NCI-H2081 (cell line): ENCODE measurements at places on chromosomes 5 and 9.
A peak's percentile ranks its signal among the peaks of the same experiment; 100 is the strongest.

DNA sequence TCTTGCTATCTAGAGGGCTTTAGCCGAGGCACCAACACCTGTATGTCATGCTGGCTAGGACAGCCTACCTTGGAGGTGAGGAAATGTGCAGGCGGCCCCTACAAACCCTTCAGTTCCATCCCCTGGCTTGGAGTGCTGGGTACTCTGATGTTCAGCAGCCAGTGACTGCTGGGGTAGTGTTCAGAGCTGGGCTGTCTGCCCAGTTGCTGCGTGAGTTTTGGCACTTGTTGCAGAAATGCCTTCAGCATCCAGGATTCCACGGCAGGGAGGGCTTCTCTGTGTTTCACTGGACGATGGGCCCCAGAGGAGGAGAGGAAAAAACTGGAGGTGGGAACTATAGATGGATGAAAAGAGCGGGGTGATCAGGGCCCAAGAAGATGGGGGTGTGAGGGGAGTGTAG lies 10.4 kb downstream of the SWI5 start:
- DNase-seq = no peak

DNA sequence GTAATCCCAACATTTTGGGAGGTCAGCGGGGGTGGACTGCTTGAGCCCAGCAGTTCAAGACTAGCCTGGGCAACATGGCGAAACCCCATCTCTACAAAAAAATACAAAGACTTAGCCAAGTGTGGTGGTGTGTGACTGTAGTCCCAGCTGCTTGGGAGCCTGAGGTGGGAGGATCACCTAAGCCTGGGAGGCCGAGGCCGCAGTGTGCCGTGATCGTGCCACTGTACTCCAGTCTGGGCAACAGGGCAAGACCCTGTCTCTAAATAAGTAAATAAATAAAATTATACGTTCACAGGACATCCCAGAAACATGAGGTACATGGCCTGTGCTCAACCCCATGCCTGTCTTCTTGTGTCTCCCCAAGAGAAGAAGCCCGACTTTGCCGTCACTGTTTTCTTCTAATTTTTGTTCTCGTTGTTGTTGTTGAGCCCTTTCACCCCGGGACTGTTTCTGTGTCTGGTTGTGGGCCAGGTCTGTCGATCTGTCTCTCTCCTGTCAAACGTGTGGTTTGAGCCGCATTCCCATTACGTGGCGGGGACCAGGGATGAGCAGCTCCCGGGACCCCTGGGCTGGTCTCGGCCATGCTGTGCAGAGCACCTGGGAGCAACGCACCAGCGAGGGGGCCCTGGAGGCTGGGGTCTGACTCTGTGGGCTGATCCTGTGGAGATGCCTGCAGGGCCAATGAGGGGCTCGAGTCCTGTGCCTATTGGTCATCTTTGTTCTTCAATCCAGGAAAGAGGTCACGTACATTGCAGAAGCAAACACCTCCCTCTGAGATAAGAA lies 32.2 kb downstream of the NACC2 start:
- no peak for DNase-seq

- no peak for DNase-seq
Measured at GRCh38 chr5:67879620-67880510, 335.7 kb upstream of the PIK3R1 start.

- DNase-seq = no peak
Measured at GRCh38 chr9:116278326-116278725, 124.7 kb downstream of the PAPPA start.

DNA sequence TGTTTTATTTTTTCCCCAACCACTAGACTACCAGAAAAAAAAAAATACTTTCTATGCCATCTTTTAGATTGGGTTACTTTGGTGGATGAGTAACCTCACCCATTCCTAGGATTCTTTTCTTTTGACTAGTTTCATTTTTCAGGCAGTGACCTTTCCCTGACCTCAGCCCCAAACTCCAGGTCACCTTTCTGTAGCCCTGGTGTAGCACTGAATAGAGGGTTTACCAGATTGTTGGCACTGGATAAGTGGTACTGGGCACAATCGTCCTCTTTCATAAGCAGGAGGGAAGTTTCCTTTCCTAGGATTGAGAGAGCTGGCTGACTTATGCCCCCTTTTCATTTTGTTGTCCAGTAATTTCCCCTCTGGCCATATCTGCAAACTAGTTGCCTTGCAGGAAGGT lies 169.4 kb upstream of the TMEM161B start:
- no peak for DNase-seq

GRCh38 chr5:119022017-119022745 lies 33.8 kb upstream of the DTWD2 start:
- DNase-seq = no peak

DNA sequence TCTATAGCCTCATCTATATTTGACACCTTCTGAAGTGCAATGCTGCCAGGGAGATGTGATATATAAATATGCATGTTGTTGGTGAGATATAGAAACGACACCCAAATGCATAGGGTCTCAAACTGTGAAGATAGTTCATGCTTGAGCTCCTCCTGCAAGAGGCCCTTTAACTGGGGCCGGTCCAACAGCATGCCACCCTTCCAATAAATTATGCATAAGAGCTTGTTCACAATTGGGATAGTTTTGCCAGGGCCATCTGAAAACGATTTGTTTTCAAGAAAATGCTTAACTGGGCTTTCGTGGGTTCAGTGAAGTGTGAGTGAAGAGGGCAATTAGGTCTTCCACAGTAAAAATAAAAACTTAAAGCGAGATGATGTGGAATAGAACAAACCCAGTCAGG lies 424.2 kb upstream of the WWC1 start:
- no peak for DNase-seq

DNA sequence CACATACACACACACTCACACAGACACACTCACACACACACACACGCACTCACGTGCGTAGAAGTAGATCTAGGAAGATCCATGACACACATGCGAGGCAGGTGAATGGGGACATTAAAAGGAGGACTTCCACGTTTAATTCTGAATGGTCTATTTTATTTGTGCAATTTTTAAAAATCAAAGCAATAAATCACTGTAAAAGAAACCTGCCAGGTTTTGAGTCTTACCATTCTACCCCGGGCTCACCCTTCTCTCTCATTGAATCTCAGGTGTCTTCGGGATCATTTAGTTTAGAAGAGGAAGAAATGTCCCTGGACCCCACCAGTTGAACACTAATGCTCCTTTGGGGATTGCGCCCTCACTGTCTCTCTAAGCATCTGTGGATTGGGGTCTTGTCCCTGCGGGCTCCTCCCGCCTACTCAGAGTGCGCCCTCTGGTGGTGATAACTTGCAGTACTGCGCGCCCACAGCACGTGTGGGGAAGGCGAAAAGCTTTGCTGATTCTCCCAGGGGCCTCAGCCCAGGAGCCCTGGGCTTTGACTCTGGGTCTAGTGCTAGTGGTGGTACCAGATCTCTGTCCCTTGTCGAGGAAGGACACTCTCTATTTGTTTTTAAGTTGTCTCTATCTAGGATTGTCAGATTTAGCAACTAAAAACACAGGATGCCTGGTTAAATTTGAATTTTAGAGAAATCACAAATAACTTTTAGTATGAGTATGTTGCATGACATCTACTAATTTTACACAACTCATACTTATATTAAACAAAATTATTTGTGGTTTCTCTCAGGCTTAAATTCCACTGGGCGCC lies 34.8 kb downstream of the BOD1 start:
- no peak for DNase-seq

GRCh38 chr5:4837489-4838058 lies 302.6 kb upstream of the ADAMTS16 start:
- DNase-seq = no peak

DNA sequence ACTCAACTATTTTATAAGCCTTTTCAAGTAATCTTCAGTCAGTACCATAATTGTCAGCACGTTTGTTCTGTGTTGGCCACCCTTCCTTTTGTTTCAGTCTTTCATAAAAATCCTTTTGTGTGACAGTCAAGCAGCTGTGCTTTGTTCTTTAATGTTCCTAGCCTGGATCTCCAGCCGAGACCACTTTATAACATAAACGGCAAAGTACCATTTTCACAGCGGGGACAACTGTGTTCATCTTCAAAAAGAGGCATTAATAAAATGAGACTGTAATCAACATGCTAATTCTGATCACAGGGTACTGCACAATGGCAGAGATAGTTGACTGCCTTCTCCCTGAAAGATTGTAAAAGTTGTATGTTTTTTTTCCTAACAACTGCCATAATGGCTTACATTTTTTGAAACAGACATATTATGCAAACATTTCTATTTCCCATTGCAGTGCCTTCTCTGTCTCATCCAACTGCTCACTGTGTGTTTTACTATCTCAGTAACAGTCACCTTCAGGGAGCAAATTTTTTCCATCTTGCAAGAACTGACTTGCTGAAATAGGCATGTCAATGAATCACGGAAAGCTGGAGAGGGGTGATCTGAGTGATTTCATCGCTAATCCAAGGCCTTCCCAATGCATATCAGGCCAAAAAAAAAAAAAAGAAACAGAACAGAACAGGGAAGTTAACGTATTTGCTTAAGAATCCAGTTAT lies 828.5 kb upstream of the DMAC1 start:
- peak; percentile 96 for DNase-seq

GRCh38 chr9:70595211-70595610 lies 180.8 kb upstream of the KLF9 start:
- no peak for DNase-seq

GRCh38 chr5:174120401-174121005 lies 75.0 kb downstream of the NSG2 start:
- DNase-seq = no peak

GRCh38 chr5:126961702-126962101 lies 68.7 kb downstream of the MARCHF3 start:
- peak; percentile 23 for DNase-seq

DNA sequence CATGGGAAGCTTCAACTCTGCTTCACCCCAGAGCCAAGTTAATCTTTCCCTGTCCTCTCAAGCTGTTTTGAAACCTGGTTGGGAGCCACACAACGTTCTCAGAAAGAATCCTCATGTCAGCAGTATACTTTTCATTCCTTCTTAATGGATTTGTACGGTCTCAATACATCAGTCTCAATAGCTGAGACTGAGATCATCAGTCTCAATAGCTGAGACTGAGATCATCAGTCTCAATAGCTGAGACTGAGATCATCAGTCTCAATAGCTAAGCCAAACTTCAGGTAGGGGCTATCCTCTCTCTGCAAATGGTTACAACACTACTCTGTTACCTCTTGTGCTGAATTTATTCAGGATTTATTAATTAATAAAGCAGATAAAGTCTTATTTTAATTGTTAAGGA lies 1317.4 kb upstream of the CDH9 start:
- no peak for DNase-seq

- DNase-seq = no peak
Measured at GRCh38 chr5:35852084-35852734, 4.5 kb upstream of the IL7R start.

GRCh38 chr5:160048131-160048530 lies 39.2 kb downstream of the TTC1 start:
- DNase-seq = no peak

DNA sequence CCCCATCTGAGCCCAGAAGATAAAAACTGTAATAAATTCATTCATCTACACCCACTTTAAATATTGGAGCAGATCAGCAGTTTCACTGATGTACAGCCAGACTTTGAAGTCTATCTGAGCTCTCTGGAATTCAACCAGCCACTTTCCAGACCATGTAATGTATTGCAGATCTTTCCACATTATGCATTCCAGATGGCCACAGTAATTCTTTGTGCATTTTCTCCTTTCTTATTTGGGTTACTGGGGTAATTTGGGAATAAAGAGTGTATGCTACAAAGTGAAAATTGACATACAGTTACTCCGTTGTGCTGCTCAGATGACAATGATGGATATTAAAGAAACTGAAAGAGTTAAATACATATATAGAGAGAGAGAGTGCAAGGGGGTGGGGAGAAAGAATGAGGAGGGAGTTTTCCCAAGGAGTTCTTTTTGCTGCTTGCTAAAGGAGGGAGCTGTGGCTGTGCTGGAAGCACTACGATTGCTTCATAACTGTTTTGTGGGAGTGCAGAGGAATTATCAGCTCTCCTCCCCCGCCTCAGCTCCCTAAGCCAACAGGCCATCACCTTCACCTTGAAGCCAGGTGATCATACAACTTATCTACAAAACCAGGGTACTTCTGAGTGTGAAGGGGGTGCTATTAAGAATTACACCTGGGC lies 152.8 kb downstream of the GAS1 start:
- no peak for DNase-seq

GRCh38 chr5:152601806-152602732 lies 197.0 kb upstream of the NMUR2 start:
- no peak for DNase-seq

DNA sequence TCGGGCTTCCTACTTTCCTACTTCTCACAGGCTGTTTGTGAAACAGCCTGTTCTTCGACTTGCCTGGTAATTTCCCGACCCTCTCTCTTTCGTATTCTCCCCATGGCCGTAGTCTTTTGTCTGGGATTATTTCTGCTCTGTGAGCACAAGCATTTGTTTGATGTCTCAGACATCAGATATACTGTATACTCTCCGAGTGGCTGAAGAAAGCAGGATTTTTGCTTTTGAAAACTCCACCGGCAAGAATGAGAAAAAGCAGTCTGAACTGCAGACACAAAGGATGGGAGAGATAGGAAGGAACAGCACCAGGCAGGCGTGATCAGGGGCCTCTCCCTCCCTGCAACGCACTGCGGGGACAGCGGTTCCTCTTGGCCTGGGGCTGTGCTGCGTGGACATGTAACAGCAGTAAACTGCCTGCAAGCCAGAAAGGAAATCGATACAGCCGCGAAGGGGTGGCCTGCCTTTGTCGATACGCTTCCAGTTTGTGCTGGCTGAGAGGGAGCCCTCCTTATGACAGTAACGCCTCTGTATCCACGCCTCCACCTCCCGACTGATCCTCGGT lies 313.9 kb upstream of the TLE4 start:
- DNase-seq = peak; percentile 51

- DNase-seq = no peak
Measured at GRCh38 chr9:26243029-26243697, 564.9 kb upstream of the TUSC1 start.

DNA sequence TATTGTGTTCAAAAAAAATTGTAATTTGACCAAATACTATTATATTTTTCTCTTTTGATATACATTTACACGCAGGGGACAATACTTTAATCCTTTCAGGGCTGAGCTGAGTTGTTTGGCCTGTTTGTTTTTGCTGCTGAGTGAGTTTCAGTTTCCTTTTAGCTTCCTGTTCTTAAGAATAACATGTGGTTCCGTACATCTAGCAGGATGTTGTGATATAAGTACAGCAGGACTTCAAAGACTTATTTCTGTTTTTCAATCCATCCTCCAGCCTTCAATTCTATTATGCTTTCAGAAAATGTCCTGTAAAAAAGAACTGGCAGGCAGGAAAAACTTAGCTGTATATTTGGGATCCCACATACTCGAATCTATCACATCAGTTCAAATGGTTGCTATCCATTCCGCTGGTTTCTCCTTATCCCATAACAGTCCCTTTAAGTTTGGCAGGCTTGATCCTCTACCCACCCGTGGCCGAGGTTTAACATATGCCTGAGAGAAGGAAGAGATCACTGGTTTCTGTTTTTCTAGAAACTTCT lies 1037.3 kb upstream of the ACO1 start:
- no peak for DNase-seq

DNA sequence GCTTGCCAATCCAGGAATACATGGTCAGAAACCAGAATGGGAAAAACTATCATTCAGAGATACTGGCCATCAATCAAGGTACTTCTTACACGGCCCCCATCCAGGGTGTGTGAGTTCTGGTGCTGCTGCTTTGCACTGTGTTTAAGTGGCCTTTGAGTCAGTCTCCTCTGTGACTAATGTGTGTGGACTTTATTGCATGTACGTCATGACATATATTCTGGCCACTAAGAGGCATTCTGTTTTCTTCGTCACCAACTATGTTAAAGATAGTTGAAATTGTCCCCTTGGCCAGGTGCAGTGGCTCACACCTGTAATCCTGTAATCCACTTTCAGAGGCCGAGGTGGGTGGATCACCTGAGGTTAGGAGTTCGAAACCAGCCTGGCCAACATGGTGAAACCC lies 8.5 kb downstream of the EXOSC3 start:
- DNase-seq = no peak
